KBM-7 (cell line): ENCODE measurements at places on chromosomes 11 and 22.

DNA sequence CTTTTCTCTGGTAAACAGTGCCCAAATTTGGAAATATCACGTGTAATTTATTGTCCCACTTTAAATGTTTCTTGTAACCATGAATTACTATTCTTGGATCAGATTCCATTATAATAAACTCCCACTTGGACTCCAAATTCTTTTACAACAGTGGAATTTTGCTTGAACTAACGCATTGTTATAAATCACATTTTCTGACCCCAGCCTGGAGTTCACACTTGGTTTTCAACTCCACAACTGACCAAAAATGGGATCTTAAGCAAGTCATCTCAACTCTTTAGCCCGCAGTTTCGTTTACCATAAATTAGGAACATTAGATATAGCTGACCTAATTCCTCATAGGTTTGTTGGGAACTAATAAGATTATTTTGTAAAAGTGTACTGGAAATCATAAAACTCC, 336.8 kb upstream of the NCAM1 start:
- DNase-seq: no peak

GRCh38 chr11:23540101-23540561, 679.9 kb upstream of the CCDC179 start:
- DNase-seq: peak; percentile 57

- DNase-seq: peak; percentile 33
Measured at GRCh38 chr11:13277768-13278608, at the start of gene BMAL1. BMAL1 (plus strand) TSS chr11:13277790; CDS start chr11:13354309, 76,519 bp downstream.

DNA sequence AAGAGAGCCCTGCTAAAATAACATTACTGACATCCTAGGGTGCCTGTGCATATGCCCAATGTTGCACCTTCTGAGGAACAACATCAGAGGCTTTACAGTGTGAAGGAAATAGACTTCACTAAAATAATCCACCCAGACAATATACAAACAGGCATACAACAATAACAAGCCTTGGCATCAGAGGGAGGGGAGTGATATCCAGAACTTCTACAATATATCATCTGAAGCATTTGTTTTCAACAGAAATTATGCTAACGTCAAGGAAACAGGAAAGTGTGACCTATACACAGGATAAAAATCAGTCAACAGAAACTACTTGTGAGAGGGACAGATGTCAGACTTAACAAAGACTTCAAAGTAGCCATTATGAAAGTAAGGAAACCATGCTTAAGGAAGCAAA, 81.3 kb downstream of the CTNND1 start:
- no peak for DNase-seq

DNA sequence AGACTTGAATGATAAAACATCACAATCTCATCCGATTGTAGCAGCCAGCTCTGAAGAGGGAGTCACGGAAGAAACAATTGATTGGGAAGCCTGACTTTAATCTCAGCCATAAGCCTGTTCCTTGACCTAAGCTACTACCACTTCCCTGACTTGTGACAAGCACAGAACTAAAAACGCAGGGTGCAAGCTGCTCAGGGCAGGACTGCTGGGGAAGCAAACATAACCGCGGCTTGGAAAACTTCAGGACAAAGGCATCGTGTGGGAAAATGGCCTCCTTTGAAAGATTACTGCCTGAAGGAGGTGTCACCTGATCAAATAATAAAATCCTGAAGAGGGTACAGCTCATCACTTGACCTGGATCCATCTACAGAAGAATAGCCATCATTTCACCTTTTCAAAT, 595.3 kb upstream of the CADM1 start:
- DNase-seq: no peak
